ENCODE measurements at places on chromosomes 7 and 10.

GRCh38 chr10:132064771-132065437, 842 bp upstream of the JAKMIP3 start:
- DNase-seq, result no peak

DNA sequence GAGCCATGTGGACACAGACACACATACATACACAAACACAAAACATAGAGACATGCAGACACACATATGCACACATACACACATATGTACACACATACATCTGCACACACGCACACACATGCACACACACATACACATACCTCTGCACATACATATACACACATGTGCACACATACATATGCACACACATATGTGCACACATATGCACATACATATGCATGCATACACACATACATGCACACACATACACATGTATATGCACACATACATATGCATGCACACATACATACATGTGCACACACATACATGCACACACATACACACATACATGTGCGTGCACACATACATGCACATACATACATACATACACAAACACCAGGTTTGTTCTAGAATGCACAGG, 236.3 kb upstream of the FOXK1 start:
- no peak for DNase-seq

DNA sequence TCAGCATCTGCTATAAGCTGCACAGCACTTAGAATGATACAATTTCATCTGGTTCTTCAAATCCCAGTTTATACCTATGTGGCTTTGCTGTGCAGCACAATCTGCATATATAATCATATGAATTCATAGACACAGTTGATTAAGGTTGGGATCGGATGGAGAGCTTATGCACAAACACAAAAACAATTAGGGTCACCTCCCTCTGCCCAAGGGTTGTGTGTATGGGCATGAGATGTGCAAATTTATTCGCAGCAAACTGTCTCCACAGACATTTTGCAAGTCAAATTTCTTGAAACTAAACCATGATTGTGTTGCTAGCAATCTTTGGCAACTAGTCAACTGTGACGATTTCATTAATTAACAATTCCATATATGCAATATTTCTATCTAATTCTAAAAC, 955.7 kb downstream of the SORCS3 start:
- no peak for DNase-seq

DNA sequence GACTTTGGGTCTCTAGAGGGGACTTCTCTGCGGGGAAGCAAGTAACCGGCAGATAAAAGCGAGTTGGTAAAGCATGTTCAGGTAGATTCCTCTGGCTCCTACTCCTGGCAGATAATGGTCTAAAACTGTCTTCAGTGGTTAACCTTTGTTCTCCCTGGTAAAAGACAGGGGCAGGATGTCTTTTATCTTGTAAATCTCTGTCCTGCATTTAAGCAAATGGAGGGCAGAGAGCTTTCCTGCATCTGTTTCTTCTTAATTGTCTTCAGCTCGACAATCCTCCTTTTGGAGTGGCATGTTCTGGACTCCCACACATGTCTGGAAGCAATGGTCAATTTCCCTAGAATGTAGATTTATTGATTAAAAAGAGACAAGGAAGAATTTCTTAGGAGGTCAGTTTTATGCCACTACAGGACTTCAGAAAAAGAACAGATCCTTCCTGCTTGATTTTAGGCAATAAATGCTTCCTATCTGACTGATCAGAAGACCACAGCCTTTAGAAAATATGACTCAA, 16.6 kb downstream of the C7orf33 start:
- no peak for DNase-seq

- DNase-seq, result no peak
These were observed at the start of gene AP3M1 for GRCh38 chr10:74150204-74150989. TSS of gene AP3M1 (minus strand) at chr10:74150828. CDS start at chr10:74138379, 12,449 bp downstream.

GRCh38 chr10:30284865-30285594, 64.0 kb downstream of the MTPAP start:
- DNase-seq, result no peak

DNA sequence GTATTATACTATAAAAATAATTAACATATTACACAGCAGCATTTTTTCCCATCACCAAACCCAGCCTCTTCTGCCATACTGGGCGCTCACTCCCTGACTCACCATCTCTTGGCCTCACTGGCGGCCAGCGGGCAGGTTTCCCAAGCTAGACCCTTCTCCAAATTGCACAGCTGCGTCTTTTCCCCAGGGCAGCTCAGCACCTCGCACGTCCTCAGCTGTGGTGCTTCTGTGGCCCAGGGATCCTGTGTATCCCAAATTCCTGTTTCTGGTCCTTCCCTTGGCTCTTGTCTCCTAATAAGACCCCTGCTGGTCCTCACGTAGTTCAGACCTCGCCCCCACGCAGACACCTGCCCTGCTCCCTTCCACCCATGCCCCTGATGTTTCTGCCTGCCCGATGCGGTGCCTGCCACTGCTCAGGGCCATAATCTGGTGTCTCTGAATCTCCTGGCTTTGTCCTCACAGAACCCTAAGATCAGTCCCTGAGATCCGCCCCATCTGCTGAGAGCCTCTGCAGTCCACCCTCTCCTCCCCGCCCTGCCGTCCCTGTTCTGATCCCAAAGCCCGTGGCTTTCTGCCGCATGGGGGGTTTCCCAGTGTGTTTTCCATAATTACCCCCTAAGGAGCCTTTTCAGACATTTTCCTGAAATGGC, 290.1 kb downstream of the TCERG1L start:
- DNase-seq, result no peak
